Activated naive CD4-positive, alpha-beta T cell treated with anti-CD3 and anti-CD28 coated beads, Interleukin-2, amount 50 U/mL, for 72 hours (primary cell): ENCODE measurements at places on chromosomes 3 and 15. TPM values are rescaled to one million over a fixed set of nuclear protein-coding genes. Genes with fewer than 3 reads are reported as not detected.

Gene MAN2A2
- total RNA-seq = 225 TPM

Gene SI
- total RNA-seq = not detected

- no peak for DNase-seq
Observed at GRCh38 chr3:185929192-185930151, 8.3 kb downstream of the TRA2B start.

Gene SLC9C1
- total RNA-seq = not detected

DNA sequence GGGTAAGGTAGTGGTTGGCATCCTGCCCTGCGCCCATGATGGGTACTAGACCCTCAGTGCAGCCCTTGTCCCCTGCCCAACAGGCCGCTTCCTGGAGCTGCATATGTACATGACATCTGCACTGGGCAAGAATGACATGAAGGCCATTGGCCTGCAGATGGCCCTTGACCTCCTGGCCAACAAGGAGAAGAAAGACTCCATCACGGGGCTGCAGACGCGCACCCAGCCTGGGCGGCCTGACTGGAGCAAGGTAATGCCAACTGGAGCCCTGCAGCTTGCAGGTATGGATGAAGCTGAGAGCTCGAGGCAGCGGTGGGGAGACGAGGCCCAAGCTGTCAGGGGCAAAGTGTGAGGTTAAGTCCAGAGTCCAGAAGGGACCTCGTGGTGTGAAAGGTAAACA, 40.8 kb downstream of the NOX5 start:
- DNase-seq = no peak

DNA sequence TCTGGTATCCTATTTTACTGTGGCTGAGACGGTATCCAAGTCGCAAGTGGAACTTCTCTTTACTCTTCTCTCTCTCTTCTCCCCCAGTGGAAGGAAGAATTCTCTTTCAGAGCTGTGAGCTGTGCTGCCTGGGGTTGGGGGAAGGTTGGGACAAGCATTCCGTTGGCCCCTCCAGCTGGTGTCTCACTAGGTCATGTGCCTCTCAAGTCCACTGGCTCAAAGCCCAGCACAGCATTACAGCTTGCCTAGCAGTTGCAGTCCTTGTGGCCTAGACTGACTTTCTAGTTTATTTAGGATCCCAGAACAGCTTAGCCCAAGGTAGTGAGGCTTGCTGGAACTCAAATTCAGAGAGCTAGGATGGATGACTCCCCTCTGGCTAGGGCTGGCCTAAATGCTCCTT, 76.1 kb upstream of the SPATA16 start:
- no peak for DNase-seq

GRCh38 chr3:20648294-20648693, 462.3 kb upstream of the SGO1 start:
- no peak for DNase-seq

DNA sequence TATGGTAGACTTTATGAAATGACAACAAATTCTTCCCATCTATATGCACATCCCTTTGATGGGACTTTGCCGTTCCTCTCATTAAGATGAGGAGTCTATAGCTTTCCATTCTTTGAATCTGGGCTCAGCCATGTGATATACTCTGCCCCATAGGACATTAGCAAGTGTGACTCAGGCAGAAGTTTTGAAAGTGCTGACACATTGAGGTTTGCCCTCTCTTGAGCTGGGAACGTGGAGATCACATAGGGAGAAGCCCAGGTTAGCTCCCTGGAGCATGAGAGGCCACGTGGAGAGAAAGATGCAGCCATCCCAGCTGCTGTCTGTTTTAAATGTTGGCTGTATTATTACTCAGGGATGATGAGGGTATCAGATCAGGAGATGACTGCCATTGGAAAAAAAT, 67.7 kb upstream of the OXTR start:
- DNase-seq = no peak

- DNase-seq = no peak
Observed at GRCh38 chr3:111392894-111393398, 149.1 kb upstream of the CD96 start.

- no peak for DNase-seq
Observed at GRCh38 chr15:57223345-57223744, 153.0 kb upstream of the CGNL1 start.

- no peak for DNase-seq
Observed at GRCh38 chr15:82838096-82838735, 28.8 kb downstream of the WHAMM start.

DNA sequence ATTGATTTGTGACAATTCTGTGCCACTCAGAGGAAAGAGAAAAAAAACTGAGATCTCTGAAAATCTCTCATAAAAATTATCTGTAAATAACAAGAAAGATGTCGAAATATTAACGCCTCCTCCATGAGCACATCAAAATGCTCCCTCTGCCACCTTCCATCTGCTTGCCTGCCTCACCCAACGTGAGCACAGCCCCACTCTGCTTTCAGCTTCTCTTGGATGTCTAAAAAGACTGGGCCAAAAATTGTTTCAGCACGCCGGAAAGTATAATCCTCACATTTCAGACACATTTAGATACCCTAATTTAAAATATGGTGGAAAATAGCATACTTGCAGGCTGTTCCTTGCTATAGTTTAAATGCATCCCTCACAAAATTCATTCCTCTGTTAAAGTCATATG, 57.1 kb downstream of the ERC2 start:
- no peak for DNase-seq

DNA sequence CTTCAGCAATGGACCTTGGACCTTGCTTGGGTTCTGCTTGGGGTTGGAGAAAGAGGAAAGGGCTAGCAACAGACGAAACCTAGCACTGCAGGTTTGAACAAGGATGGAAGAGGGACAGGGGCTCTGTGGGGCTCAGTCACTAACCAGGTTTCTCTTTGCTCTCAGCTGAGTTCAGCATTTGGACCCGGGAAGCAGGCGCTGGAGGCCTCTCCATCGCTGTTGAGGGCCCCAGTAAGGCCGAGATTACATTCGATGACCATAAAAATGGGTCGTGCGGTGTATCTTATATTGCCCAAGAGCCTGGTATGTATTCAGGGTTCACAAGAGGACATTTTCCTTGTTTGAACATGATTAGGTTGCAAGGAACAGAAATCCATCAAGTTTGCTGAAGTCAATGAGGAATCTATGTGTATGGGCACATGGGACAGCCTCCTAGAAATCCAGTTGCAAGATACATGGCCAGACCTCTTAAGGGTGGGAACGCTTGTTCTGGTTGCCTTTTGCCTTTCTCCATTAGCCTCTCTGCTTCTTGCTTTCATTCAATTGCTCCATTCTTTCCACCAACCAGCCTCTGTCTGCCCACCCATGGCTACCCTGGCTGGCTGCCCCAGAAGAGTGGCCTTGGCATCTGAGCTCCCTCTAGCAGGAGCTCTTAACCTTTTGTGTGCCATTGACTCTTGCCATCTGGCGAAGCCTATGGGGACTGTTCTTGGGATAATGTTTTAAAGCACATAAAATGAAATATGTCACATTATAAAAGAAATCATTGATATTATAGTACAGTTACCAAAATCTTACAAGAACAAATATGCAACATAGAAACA, 55.9 kb downstream of the DNASE1L3 start:
- no peak for DNase-seq

- no peak for DNase-seq
Observed at GRCh38 chr15:80468796-80469195, 64.6 kb downstream of the ARNT2 start.

DNA sequence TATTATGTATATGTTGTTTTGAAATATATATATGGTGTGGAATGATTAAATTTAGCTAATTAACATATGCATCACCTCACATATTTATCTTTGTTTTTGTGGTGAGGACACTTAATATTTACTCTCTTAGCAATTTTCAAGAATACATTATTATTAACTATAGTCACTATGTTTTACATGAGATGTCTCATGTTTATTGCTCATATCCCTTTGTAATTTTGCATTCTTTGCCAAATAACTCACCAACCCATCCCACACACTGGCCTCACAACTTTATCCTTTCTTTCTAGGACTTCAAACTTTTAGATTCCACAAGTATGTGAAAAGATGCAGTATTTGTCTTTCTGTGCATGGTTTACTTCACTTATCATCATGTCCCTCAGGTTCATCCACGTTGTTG, 950.2 kb upstream of the CADM2 start:
- DNase-seq = no peak

- no peak for DNase-seq
Observed at GRCh38 chr3:184911570-184911969, 99.6 kb downstream of the VPS8 start.

DNA sequence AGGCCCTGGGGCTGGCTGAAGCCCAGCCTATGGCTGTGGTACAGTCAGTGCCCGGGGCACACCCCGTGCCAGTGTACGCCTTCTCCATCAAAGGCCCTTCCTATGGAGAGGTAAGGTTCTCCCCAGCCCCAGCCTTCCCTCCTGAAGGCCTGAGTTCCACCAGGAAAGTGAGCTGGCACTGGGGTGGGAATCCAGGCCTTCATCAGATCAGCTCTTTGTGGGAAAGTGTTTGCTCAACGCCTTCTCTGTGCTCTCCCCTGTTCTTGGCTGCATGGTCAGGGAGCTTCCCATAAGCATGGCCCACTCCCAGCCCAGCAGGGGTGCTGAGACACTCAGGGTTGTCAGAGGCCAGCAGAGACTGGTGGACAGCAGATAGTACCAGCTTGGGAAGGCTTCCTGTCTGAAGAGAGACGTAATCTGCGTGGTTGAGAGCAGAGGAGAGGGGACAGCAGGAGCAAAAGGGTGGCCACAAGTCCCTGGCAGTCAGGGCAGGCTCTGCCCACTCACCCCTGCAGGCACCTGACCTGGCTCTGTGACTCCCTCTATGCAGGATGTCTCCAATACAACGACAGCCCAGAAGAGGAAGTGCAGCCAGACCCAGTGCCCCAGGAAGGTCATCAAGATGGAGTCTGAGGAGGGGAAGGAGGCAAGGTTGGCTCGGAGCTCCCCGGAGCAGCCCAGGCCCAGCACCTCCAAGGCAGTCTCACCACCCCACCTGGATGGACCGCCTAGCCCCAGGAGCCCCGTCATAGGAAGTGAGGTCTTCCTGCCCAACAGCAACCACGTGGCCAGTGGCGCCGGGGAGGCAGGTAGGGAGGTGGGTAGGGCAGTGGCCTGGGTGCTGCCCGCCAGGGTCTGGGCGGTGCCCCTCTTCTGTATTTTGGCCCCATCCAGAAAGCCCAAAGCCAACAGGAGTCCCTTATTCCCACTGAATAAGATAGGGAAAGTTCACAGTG, 38.4 kb downstream of the PML start:
- no peak for DNase-seq

DNA sequence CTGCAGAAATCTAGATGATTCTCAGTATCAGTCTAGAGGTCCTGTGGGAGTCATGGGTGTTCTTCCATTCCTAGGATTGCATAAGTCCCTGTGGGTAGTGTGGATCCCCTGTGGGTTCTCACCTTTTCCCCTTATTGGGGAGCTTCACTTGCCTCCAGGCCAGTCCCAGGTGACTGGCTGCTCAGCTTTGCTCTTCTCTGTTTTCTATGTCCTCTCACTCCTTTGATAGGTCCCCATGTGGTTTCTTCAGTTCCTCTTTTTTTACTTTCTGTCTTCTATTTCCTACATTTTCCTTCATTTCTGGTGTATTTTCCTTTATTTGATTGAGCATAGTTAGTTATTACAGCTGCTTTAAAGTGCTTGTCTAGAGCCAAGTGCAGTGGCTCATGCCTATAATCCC, 10.9 kb downstream of the TEX55 start:
- no peak for DNase-seq

Gene NTRK3
- 4.0 TPM for total RNA-seq

Gene GOLGA8J
- not detected for total RNA-seq

GRCh38 chr3:126357295-126358037, at the start of gene KLF15:
TSS of gene KLF15 (minus strand) at chr3:126357408. CDS start at chr3:126352922, 4,486 bp downstream.
- DNase-seq = peak; percentile 85

Gene EOGT
- total RNA-seq = 13.7 TPM

GRCh38 chr3:5181469-5182141, 5.9 kb upstream of the EDEM1 start:
- no peak for DNase-seq

Gene CLDN18
- not detected for total RNA-seq

Gene EPHA6
- not detected for total RNA-seq

DNA sequence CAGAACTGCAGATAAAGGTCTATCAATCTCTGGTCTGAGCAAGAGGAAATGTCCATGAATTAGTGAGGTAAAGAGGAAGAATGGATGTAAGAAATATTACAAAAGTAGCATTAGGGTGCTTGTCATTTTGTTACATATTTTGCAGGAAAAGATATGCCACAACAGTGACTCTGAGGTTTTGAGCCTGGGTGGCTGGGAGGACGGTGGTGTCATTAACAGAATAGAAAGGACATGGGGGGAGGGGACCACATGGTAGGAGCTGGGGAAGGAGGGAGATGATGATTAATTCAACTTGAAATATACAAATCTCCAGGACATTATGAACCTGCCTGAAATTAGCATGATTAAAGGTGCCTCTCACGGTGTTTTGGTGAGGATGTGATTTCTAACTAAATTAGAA, 245.5 kb upstream of the MDFIC2 start:
- DNase-seq = no peak
